CD4-positive, alpha-beta memory T cell (primary cell): ENCODE measurements at places on chromosomes 16 and 17. TPM values are rescaled to one million over a fixed set of nuclear protein-coding genes. Genes with fewer than 3 reads are reported as not detected.

The PCGF2 gene
- total RNA-seq: not detected

The TBC1D3K gene
- not detected for total RNA-seq

The SPATA32 gene
- total RNA-seq: 0.22 TPM

The KATNIP gene
- 18.4 TPM for total RNA-seq

The NEK8 gene
- 11.4 TPM for total RNA-seq

The GINS3 gene
- total RNA-seq: 1.3 TPM

The ZG16 gene
- total RNA-seq: not detected

The OR3A3 gene
- not detected for total RNA-seq

The OTOP3 gene
- total RNA-seq: not detected

The PRRT2 gene
- total RNA-seq: 6.3 TPM

The TP53TG3F gene
- total RNA-seq: not detected

The SNAI3 gene
- 15.7 TPM for total RNA-seq

The RAB26 gene
- total RNA-seq: not detected

The PRAC1 gene
- total RNA-seq: not detected

The ANKRD13B gene
- 1.3 TPM for total RNA-seq

The HNF1B gene
- not detected for total RNA-seq

The RHBDF1 gene
- total RNA-seq: not detected

The PRSS27 gene
- 0.61 TPM for total RNA-seq

The ADAT1 gene
- total RNA-seq: 93.9 TPM

The ALDH3A1 gene
- not detected for total RNA-seq

The NLRC3 gene
- 111 TPM for total RNA-seq

The RDM1 gene
- total RNA-seq: 0.87 TPM

The MYH1 gene
- not detected for total RNA-seq

The C17orf78 gene
- not detected for total RNA-seq

The C16orf46 gene
- 0.29 TPM for total RNA-seq

The GJD3 gene
- total RNA-seq: not detected

The BIRC5 gene
- total RNA-seq: not detected

The ODAD4 gene
- total RNA-seq: not detected

The RNF157 gene
- total RNA-seq: 19.5 TPM

The TP53TG3C gene
- total RNA-seq: not detected

The TEX14 gene
- total RNA-seq: 1.3 TPM

The TPSB2 gene
- not detected for total RNA-seq

The C16orf89 gene
- not detected for total RNA-seq

The OR1F1 gene
- 0.49 TPM for total RNA-seq

The CTRL gene
- total RNA-seq: 8.6 TPM
